ENCODE measurements at places on chromosomes 2 and 18.

DNA sequence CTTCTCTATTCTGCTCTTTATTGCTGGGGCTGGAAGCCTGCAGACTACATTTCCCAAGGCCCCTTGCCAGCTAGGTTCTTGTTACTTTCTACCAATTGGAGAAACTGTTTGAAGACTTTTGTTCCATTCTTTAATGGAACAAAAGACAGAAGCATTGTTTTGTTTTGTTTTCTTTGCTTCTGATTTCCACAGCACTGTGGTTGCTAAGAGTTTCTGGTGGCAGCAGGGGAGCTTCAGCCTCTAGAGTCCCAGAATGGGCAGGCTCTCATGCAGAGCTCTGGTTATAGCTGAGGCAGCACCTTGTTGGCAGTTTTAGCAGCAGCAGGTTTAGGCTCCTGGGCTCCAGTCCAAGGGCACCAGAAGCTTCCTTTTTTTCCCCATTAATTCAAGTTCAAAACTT, 234.3 kb downstream of the ETAA1 start:
- DNase-seq: no peak

GRCh38 chr18:59733421-59733820, 36.2 kb upstream of the CCBE1 start:
- no peak for DNase-seq

- no peak for DNase-seq
Observed at GRCh38 chr2:1859671-1860450, 115.5 kb upstream of the PXDN start.

- peak; percentile 63 for DNase-seq
Observed at GRCh38 chr2:8573234-8573941, 108.5 kb upstream of the ID2 start.

DNA sequence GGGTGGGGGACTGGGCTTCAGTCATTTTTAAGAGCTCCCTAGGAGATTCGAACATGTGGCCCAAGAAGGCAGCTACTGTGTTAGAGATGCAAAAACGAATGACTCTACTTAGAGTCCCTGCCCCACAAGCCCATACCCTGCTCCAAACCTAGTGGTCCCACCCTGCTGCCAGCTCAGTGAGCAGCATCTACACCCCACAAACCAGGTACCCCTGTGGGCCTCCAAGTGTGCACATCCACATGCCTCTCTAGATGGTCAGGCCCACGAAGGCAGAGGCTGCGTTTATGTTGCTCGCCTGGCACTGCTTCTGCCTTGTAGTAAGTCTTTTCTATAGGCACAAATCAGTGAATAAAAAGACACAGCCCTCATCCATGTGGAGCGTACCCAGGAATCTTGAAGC, 112.6 kb downstream of the PDCL3 start:
- DNase-seq: no peak

DNA sequence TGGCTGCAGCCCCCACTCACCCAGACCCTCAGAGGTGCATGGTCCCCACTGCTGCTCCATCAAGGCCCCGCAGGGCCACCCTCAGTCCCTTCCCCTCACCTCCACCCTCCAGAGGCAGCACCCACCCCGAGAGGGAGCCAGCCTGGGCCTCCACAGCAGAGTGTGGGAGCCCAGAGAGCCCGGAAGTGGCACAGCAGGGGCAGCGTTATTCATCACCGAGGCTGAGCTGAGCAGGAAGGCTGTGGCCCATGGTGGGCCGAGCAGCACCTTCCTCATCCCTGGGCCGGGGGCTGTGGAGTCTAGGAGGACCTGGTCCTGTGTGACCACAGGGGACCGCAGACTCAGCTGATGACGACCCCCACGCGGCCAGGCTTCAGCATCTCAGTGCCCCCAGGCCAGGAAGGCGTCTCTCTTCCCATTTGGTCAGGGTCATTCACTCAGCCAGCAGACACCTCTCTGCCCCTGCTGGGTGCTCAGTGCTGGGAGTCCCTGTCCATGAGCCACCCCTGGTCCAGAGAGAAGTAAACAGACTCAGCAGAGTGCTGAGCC, 258.1 kb downstream of the ATAD2B start:
- DNase-seq: no peak

- no peak for DNase-seq
Observed at GRCh38 chr2:180364719-180365118, 357.6 kb upstream of the CWC22 start.

- no peak for DNase-seq
Observed at GRCh38 chr2:142975239-142975638, 97.8 kb downstream of the KYNU start.

- DNase-seq: no peak
Observed at GRCh38 chr18:38415811-38416210, 850.2 kb upstream of the CELF4 start.

DNA sequence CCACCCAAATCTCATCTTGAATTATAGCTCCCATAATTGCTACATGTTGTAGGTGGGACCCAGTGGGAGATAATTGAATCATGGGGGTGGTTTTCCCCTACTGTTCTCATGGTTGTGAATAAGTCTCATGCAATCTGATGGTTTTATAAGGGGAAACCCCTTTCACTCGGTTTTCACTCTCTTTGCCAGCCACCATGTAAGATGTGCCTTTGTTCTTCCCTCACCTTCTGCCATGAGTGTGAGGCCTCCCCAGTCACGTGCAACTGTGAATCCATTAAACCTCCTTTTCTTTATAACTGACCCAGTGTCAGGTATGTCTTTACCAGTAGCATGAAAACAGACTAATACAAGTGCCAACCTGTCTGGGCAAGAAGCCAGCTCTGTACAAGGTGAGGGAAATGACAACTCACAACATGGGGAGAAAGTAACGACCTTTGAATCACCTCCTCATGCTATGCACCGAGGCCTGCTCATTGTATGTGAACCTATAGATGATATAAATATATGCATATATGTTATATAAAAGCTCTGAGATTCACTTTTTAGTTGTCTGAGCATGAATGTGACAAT, 162.2 kb downstream of the ALPK2 start:
- DNase-seq: no peak

DNA sequence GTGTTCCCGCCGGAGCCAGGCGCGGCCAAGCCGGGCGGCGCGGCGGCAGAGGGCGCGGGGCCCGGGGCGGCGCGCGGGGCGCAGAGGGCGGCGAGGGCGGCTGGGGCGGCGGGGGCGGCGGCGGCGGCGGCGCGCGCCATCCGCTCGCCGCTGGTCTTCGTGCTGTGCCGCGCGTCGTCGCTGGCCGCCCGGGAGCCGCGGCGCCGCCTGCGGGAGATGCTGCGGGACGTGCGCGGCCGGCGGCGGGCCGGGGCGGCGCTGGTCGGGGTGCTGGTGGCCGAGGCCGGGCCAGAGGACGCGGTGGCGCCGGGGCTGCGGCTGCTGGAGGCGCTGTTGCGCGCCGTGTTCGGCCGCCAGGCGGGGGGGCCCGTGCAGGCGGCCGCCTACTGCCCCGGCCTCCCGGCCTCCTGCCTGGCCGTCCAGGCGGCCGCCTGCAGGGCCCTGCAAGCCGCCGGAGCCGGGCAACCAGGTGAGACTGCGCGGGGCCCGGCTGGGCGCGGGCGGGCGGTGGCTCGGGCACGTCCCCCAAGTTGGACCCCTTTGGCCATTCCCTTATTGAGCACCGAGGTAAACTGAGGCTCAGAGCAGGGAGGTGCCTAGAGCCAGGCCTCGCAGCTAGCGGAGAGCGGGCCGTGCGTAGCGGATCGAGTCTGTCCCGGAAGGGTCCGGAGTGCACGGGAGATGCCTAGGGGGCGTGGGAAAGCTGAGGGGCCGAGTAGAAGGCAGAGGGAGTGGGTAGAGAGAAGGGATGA, 584 bp downstream of the C2orf72 start:
- DNase-seq: no peak

- DNase-seq: no peak
Observed at GRCh38 chr2:28621172-28622100, 125.6 kb downstream of the PLB1 start.

GRCh38 chr2:153871231-153872221, at the start of gene GALNT13:
GALNT13 (plus strand) TSS chr2:153871922.
- peak; percentile 82 for DNase-seq

- no peak for DNase-seq
Observed at GRCh38 chr2:133193544-133194361, 374.5 kb downstream of the NCKAP5 start.

DNA sequence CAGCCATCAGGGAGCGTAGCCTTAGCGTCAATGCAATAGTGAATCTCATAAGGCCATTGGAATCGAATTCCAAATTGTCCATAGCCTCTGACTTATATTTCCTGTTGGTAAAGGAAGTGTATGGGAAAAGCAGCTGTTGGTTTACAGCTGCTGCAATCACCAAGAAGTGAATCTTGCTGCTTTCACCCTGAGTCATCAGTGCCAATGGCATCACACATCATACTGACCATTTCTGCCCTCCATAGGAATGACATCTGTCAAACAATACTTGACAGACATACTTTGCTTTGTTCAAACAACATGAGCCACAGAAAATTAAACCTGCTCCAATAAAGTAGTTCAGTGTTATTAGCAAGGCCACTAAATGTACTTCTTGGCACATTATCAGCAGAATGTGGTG, 111.2 kb upstream of the KLHL29 start:
- no peak for DNase-seq

DNA sequence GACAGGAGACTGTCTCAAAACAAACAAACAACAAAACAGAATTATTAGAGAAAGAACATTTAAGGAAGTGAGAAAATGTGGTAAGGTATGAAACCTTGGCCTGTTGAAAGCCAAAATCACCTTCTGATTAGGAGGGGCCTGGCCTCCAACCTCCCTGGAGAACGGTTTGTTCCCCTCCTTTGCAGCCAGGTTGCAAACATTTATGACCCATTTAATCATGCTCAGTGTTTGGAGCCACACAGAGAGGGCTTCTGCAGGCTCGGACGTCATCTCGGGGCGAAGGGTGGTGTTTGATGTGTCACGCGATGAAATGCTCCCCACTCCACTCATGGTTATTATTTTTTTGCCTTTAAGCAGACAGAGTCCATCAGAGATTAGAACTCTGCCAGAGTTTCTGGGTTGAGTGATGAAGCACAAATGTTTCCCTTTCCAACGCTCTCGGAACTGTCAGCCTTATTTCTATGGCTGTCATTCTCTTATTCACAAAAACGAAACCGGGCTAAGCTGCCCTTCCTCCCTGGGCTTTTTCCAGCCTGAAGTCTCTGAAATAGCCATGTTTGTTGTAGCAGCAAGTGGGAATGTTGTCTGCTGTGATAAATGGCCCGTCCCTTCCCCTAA, 33.6 kb upstream of the ROCK2 start:
- DNase-seq: no peak

GRCh38 chr2:10091182-10091888, 11.1 kb upstream of the CYS1 start:
- no peak for DNase-seq

GRCh38 chr18:79185648-79186047, 116.5 kb downstream of the ATP9B start:
- no peak for DNase-seq

- DNase-seq: no peak
Observed at GRCh38 chr2:152611458-152612231, 105.6 kb downstream of the PRPF40A start.

GRCh38 chr2:25308599-25308998, 33.1 kb downstream of the DNMT3A start:
- DNase-seq: no peak

- DNase-seq: no peak
Observed at GRCh38 chr2:159515441-159515840, 100.9 kb downstream of the BAZ2B start.

DNA sequence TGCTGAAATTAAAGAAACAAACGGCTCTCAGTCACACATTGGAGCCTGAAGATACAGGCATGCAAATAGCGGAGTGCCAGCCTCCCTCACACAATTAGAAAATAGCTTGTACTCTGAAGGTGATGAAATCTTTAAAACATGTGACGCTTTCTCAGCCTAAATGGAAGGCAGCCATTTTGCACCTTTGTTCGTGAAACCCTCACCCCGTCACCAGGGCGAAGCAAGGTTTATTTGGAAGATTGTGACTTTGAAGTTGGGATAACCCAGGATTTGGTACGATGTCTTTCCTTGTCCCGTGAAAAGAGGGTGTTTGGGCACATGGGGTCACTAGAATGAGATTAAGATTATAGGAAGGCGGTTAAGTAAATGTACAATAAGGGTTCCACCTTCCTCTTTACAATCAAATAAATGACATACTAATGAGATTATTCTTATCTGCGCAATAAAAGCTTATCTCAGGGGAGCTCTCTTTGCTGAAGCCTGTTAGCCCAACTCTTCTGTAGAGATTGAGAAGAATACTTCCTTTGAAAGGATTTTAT, 4.2 kb downstream of the SH3BP4 start:
- DNase-seq: no peak

- DNase-seq: no peak
Observed at GRCh38 chr2:235270956-235271355, 222.9 kb upstream of the AGAP1 start.

- no peak for DNase-seq
Observed at GRCh38 chr2:125516496-125517109, 1139.4 kb upstream of the GYPC start.

DNA sequence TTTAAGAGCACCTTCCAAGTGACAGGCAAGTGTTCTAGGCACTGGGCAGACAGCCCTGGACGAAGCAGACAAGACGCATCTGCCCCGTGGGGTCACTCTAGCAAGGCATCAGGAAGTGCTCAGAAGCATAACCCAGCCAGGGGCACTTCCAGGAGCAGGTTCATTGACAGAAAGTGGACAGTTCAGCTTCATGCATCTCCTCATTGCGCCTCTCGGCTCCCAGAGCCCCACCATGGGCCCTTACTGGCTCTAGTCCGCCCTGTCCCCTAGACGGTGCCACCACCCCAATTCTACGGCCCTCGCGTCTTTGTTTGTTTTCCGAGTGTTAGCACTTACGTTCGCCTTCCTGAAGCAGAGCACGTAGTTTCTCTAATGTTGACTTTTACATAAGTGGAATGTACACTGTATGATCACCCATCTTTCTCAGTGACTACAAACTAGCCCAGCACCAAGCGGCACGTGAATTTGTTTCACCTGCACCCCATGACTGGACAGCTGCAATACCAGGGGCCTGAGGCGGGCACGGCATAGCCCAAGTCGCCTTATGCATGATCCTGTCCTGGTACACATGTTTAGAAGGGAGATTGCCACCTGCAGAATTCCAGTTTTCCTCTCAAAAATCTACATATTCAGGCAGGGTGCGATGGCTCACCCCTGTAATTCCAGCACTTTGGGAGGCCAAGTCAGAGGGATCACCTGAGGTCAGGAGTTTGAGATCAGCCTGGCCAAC, 33.2 kb downstream of the SNED1 start:
- peak; percentile 51 for DNase-seq

- DNase-seq: no peak
Observed at GRCh38 chr2:227765788-227766372, 20.2 kb downstream of the SCYGR8 start.

DNA sequence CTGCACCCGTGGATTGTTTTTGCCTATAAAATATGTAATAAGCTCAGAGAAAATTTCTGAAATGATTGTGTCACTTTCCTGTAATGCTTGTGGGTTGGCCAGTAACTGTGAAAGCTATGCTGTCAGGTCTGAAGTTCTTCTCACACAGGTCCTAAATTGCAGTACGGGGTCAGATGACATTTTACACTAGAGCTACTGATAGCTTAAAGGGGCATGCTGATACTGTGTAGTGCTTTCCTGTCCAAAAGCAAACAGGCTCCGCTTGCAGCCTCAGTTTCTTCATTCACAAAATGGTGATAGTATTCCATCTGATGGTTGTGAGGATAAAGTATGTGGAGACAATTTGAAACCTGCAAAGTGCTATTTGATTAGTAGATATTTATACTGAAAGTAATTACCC, 7.6 kb upstream of the FARSB start:
- no peak for DNase-seq

- no peak for DNase-seq
Observed at GRCh38 chr2:61177727-61178549, 15.9 kb downstream of the C2orf74 start.

Data from type B pancreatic cell (in vitro differentiated cells).